ENCODE measurements at places on chromosomes 4 and X.
A peak's percentile ranks its signal among the peaks of the same experiment; 100 is the strongest.

DNA sequence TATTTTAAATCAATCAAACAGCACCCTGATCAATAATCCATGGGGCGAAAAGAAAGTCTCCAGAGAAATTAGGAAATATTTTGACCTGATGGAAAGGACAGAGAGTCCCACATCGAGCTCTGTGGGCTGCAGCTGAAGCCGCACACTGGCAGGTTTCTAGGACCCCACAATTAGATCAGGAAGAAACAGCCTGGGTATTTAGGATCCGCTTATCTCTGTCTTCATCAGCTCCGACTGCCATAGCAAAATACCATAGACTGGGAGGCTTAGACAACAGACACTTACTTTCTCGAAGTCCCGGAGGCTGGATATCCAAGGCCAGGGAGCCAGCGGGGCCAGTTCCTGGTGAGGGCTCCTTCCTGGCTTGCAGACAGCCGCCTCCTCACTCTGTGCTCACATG is 36.4 kb downstream of the CCNQ start:
- no peak for DNase-seq

GRCh38 chr4:5446595-5447226 is 261.6 kb downstream of the EVC2 start:
- DNase-seq: no peak

DNA sequence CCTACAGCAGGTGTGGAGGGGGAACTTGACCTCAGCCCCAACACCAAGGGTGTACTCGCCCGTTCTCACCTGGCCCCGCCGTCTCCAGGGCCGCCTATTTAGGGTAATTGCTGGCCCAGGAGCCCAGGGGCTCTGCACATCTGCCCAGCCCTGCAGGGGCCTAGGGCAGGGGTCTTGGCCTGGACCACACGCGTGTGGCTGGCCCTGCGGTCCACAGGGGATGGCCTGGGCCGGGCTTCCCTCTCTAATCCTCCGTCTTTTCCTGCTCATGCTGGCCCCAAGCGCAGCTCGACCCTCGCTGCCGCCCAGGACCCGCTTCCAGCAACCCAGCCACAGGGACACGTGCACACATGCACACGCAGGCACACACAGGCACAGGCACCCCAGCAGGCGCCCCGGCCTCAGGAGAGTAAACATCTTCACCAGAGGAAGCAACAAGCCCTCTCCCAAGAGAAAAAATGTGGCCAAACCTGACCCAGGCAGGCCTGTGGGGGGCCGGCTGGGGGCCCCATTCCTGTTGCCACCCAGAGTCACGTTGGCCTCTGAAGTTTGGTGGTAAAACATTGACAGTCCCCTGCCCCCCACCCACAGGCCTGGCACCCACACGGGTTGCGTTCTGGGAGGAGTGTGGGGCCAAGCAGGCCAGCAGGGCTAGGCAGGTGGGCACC is 24.6 kb upstream of the FGFR3 start:
- DNase-seq: no peak

GRCh38 chr4:127881563-127881864 is 821 bp downstream of the PLK4 start:
- no peak for DNase-seq

GRCh38 chr4:55409468-55410171 is 13.9 kb downstream of the TMEM165 start:
- DNase-seq: no peak

DNA sequence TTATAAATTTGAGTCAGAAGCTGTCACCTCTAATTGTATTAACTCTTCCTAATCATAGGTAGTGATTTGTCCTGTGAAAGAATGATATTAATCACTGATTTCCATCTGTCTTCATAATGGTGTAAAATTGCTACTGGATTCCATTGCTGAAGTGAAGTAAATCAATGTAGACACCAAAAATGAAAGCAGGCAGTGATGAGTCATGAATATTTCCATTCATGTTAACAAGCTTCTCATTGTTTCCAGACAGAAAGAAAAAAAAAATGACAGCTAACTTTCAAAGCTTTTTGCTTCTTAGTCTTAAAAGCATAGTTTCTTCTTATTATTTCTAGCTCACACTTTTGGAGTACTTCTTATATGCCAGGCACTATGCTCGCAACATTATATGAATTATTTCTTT is 21.5 kb downstream of the FAM114A1 start:
- no peak for DNase-seq

DNA sequence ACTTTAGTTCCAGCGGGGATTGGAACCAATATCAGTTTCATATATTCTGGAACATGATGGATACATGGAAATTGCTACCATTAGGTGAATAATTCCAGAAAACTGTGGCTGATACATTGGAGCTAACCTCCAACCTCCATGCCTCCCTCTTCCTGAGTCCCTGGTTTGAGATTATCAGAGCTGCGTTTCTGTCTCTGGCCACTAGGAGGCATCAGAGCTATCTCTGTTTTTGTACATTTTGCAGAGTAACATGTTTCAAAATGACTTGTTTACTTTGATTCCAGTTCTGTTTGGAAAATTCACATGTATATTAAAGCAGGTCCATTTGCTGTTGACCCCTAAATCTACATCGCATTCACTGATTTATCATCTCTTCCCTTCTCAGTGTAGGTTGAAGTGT is 2.4 kb upstream of the RAB40AL start:
- peak; percentile 7 for DNase-seq

DNA sequence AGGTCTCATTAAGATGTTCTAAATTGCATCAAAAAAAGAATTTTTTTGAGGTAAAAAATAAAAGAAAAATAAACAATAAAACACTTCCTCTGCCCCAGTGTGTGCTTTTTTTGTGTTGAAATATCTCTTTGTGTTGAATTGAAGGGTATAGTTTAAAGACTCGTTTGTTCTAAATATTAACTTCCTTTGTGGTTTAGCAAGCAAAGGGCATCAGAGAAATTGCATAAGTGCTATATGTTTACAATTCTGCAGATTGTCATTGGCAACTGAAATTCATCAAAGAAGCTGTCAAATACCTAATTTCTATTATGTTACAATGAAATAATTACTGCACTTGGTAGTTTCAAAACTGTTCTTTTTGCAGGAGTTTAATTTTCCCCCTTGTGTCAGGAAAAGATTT is 260.5 kb downstream of the DKK2 start:
- no peak for DNase-seq

DNA sequence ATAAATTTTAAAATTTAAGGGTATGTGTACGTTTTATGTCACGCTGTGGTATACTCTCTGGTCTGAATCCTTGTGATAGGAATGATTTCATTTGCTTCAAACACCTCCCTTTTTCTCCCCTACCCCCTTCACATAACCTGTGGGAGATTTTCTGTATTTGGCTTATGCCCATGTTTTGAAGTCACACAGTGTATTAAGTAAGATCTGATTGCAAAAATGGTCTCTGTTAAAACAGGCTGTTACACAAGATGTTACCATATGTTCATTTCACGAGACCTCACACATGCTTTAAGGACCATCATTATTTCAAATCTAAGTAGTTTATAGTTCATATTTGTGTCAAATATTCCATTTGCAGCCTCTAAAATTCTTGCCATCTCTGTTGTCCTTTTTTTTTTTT is 63.5 kb downstream of the TMEM131L start:
- no peak for DNase-seq

DNA sequence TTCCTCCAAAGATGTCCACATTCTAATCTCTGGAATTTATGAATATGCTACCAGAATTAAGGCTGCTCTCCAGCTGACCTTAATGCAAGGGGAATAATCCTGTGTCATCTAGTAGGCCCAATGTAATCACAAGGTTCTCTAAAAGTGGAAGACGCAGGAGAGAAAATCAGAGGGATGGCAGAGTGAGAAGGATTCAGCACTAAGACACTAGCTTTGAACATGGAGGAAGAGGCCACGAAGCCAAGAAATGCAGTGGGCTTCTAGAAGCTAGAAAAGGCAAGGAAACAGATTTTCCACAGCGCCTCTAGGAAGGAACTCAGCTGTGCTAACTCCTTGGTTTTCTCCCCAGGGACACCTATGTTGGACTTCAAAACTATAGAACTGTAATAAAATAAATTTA is 240.7 kb upstream of the TRAM1L1 start:
- DNase-seq: no peak

DNA sequence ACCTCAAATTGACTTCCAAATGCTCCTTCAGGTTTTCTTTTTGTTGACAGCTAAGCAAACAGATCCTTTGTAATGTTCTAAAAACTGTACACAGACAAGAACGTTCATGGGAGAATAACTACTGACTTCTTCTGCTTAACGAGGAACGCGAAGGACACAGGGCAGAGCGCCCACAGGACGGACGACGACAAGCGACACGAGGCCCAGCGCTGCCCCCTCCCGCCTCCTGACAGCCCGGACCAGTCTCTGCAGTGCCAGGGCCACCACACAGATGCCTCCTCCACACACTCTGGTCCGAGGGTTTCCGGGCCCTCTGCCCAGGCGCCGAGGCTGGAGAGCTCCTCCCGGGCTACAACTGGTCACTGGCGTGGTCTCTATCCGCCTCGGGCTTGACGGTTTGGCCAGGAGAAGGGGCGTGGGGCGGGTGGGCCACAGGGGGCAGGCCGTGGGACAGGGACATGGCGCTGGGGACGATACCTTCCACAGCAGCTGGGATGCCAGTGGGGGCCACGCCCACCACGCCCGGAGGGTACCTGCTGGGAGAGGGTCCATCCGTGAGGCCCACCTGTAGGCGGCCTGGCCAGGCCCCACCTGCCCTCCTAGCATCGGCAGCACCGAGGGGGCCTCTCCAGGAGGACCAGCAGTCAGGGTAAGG is 36.9 kb downstream of the CTBP1 start:
- DNase-seq: no peak

DNA sequence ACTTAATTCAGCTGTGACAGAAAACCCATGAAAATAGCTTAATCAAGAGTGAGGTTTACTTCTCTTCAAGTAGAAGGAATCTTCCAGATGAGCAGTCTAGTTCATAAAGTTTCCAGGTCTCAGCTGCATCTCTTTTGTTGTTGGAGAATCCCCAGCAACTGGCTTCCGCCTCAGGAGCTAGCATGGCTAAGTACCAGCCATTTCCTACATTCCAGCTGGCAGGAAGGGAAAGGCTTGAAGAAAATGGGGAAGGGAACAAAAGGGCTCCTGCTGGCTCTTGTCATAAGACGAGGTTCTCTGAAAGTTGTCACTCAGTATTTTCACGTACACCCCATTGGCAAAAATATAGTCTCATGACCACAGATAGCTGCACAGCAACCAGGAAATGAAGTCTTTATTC is 27.3 kb upstream of the TRIM2 start:
- DNase-seq: no peak

DNA sequence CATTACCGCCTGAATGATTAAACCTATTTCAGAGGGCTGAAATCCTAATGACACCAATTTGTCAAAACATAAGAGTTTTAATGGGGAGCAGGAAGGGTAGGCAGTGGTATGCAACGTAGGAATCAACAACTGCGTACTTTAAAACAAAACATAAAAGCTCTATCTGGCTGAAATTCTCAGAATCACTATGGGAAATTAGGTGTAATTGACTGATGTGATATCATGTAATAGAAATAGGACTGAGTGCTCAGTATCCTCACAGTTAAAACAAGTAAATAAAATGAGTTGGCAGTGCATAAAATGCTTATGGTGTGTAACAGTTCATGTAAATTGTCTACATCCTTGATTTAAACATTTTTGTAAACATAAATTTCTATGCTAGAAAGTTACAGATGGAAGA is 13.6 kb upstream of the IGSF1 start:
- DNase-seq: no peak

GRCh38 chr4:145939441-145939750 is 773 bp upstream of the ZNF827 start:
- DNase-seq: no peak

DNA sequence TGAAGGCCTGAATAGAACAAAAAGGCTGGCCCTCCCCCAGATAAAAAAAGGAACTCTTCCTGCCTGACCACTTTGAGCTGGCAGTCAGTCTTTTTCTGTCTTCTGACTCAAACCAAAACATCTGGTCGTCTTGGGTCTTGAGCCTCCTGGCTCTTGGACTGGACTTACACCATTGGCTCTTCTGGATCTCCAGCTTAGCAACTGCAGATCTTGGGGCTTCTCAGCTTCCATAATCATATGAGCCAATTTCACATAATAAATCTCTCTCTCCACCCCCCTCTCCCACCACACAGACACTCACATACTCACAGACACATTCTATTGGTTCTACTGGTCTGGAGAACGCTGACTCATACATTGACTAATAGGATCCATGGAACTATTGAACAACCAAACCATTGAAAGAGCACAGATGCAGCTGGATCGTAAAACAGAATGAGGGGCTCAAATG is 15.6 kb upstream of the CWH43 start:
- DNase-seq: no peak

DNA sequence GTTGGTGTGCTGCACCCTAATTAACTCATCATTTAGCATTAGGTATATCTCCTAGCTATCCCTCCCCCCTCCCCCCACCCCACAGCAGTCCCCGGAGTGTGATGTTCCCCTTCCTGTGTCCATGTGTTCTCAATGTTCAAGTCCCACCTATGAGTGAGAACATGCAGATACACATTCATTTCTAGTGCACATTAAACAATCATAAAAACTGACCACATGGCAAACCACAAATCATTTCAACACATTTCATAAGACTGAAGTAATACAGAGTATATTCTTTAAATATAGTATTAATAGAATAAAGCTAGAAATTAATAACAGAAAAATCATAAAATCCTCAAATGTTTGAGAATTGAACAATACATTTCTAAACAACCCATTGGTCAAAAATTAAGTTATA is 34.1 kb downstream of the PRKG2 start:
- no peak for DNase-seq

DNA sequence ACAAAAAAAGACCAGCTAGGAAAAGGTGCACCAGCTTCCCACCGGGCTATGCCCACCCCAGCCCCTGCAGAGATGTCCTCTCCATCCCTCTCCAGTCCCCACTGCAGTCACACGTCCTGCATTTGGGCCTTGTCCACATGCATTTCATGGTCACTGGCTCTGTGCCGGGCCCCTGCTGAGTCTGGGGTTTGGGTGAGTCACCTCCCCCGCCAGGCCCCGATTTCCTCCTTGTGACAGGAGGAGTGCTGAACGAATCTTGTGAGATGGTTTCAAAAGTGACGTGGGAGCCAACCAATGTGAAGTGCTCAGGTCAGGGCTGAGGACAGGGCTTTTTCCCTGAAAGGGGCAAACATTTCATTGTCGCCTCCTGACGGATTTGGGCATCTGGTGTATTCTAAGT is 7.1 kb downstream of the CPZ start:
- no peak for DNase-seq

DNA sequence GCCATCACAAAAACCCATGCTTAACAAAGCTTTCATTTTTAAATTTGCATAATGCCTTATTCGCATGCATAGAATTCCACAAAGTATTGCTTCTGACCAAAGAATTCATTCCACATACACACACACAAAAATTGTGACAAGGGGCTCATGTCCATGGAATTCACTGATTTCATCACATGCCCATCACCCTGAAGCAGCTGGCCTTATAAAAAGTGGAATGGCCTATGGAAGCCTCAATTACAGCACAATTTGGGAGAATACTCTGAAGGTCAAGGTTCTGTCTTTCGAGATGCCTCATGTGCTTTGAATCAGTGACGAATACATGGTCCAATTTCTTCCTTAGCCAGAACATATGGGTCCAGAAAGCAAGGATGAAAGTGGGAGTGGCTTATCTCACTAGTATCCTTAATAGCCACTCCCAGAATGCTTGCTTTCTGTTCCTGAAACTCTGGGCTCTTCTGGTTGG is 165.7 kb downstream of the KDR start:
- no peak for DNase-seq
